ENCODE measurements at places on chromosomes 5 and 9.
A peak's percentile ranks its signal among the peaks of the same experiment; 100 is the strongest.

DNA sequence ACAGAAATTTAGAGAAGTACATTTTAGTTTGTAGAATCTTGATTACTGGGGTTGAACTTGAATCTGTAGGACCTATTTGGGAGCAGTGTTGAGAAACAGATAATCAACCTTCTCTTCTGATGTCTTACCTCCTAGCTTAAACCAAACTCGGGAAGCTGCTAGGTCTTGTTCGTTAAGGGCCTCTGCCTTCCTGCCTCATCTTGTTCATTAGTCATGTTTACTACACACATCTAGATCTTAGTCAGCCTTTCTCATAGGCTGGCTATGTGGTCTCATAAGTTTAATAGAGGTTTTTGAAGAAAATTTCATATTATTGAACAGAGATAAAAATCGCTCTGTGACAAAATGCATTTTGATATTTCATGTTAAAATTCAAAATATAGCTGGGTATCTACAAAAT, 331.0 kb upstream of the EDIL3 start:
- peak overlapping the region; percentile 24 for H3K27ac ChIP-seq
- H3K27me3 ChIP-seq: no peaks in the 10 kb centered on the region
- no peaks in the 10 kb centered on the region for H3K36me3 ChIP-seq

DNA sequence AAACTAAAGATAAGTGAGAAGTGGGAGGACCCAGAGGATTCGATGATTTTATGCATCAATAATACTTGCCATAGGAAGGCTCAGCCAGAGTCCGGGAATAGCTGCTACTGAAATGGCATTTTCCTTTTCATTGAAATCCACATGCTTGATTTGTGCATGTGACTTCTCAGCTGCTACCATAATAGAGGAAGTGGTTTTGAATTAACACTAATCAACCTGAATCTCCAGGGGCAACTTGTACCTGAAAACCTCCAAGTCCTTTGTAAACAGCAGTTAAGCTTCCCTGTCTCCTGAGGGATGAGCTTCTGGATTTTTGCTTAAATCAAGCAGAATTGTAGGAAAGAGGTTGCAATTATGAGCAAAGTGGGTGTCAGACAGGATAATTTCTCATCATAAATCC, 124.9 kb downstream of the PPP2R2B start:
- no peak overlapping the region for H3K27ac ChIP-seq
- H3K36me3 ChIP-seq: no peaks in the 10 kb centered on the region
- no peaks in the 10 kb centered on the region for H3K27me3 ChIP-seq
- H3K4me1 ChIP-seq: peaks cover 5% of the 10 kb centered on the region
- H3K4me3 ChIP-seq: no peak overlapping the region

GRCh38 chr5:178199581-178200434, 4.5 kb upstream of the HNRNPAB start:
- peak; percentile 61 for DNase-seq
- no peaks in the 10 kb centered on the region for H3K36me3 ChIP-seq
- no peak overlapping the region for H3K27ac ChIP-seq
- H3K4me1 ChIP-seq: peaks cover 11% of the 10 kb centered on the region

DNA sequence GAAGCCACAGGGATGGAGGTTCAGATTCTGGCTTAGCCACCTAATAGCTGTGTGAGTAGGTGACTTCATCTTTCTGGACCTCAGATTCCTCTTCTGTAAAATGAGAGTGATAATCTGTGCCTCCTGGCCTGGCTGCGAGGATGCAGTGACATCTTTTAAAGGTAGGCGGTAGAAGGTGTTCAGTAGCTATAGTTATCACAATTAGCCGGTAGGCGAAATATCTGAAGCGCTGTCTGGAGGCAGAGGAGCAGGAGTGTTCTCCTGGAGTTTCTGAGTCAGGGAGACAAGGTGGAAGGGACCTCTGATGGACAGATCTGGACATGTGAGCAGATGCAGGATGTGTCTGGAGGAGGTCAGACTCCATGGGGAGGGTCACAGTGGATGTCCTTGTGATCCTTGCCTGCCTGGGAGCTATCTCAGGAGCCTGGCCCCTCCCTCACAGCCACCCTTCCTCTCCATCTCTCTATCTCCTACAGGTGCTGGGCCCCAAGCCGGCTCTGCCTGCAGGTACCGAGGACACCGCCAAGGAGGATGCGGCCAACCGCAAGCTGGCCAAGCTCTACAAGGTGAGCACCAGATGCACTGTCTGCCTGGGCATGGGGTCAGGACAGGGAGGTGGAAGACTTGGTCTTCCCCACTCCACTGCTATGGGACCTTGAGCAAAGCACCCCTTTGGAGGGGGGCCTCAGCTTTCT, 45.6 kb downstream of the GSN start:
- H3K4me3 ChIP-seq: no peak overlapping the region
- no peaks in the 10 kb centered on the region for H3K27me3 ChIP-seq
- DNase-seq: no peak

GRCh38 chr5:176994460-176995121, 12.0 kb downstream of the UIMC1 start:
- no peak for DNase-seq
- H3K27me3 ChIP-seq: no peaks in the 10 kb centered on the region
- H3K4me1 ChIP-seq: peaks cover 13% of the 10 kb centered on the region
- H3K4me3 ChIP-seq: no peak overlapping the region
- H3K27ac ChIP-seq: peak overlapping the region; percentile 29

DNA sequence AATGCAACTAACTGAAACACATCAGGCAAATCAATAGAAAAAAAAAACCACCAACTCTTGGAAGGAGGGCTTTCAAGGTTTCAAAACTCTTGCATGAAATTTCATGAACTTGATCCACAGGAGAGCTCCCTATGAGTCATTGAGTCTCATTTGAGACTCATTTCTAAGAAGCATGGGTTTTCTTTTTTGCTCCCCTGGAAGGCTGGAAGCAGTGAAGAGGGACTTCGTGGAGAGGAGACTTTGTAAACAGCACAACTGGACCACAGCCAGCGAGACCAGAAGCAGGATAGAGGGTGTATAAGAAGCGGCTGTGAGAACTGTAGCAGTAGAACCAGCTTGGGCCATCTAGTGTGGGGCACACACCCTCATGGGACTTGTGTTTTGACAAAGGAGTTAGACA, 41.2 kb upstream of the RAPGEF1 start:
- H3K4me3 ChIP-seq: no peak overlapping the region
- H3K4me1 ChIP-seq: no peaks in the 10 kb centered on the region
- no peaks in the 10 kb centered on the region for H3K36me3 ChIP-seq

- H3K27me3 ChIP-seq: no peaks in the 10 kb centered on the region
- H3K4me1 ChIP-seq: no peaks in the 10 kb centered on the region
- no peak overlapping the region for H3K27ac ChIP-seq
- H3K36me3 ChIP-seq: no peaks in the 10 kb centered on the region
Observed at GRCh38 chr9:27310582-27310981, 13.6 kb upstream of the EQTN start.

DNA sequence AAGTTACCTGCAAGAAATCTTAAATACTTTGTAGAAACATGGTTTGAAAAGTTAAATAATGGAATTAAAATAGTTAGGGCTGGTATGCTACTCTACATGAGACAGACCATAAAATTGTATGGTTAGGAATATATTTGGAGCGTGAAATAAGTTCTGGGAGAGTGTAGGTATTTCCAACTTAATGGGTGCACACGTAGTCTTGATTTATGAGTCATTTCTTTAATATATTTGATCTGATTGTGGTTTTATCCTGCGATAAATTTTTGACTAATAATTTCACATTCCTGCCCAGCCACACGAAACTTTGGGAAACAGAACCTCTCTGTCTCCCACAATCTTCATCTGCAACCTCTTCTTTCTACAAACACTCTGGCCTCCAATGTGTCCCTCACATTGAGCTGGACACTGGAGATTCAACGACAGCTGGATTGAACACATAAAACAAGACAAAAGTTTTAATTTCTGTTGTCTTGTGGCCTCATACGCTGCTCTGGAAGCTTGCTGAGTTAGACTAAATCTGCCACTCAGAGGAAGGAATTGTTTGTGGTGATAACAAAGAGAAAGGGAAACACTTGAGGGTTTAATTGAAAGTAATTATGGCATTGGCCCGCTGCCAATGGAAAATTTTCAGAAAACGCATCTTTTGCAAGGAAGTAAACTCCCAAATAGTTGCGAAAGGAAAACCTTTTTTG, 201.8 kb upstream of the ZNF608 start:
- H3K36me3 ChIP-seq: no peaks in the 10 kb centered on the region
- H3K4me3 ChIP-seq: no peak overlapping the region
- no peaks in the 10 kb centered on the region for H3K27me3 ChIP-seq
- no peaks in the 10 kb centered on the region for H3K4me1 ChIP-seq

GRCh38 chr9:110126986-110127864, 80.7 kb downstream of the C9orf152 start:
- no peak for DNase-seq
- H3K27me3 ChIP-seq: no peaks in the 10 kb centered on the region
- H3K4me1 ChIP-seq: peaks cover 20% of the 10 kb centered on the region
- no peaks in the 10 kb centered on the region for H3K36me3 ChIP-seq
- H3K27ac ChIP-seq: no peak overlapping the region

GRCh38 chr9:92607773-92608172, 62.2 kb downstream of the IPPK start:
- H3K27ac ChIP-seq: no peak overlapping the region
- peaks cover 3% of the 10 kb centered on the region for H3K36me3 ChIP-seq
- H3K4me1 ChIP-seq: no peaks in the 10 kb centered on the region
- no peak for DNase-seq

GRCh38 chr5:35799753-35800152, 56.9 kb upstream of the IL7R start:
- no peak overlapping the region for H3K4me3 ChIP-seq
- no peaks in the 10 kb centered on the region for H3K4me1 ChIP-seq
- no peak for DNase-seq
- no peak overlapping the region for H3K27ac ChIP-seq
- H3K27me3 ChIP-seq: no peaks in the 10 kb centered on the region

- H3K36me3 ChIP-seq: no peaks in the 10 kb centered on the region
- no peaks in the 10 kb centered on the region for H3K27me3 ChIP-seq
- H3K27ac ChIP-seq: no peak overlapping the region
- DNase-seq: no peak
- H3K4me3 ChIP-seq: no peak overlapping the region
Observed at GRCh38 chr5:16306812-16307211, 127.2 kb upstream of the MARCHF11 start.

DNA sequence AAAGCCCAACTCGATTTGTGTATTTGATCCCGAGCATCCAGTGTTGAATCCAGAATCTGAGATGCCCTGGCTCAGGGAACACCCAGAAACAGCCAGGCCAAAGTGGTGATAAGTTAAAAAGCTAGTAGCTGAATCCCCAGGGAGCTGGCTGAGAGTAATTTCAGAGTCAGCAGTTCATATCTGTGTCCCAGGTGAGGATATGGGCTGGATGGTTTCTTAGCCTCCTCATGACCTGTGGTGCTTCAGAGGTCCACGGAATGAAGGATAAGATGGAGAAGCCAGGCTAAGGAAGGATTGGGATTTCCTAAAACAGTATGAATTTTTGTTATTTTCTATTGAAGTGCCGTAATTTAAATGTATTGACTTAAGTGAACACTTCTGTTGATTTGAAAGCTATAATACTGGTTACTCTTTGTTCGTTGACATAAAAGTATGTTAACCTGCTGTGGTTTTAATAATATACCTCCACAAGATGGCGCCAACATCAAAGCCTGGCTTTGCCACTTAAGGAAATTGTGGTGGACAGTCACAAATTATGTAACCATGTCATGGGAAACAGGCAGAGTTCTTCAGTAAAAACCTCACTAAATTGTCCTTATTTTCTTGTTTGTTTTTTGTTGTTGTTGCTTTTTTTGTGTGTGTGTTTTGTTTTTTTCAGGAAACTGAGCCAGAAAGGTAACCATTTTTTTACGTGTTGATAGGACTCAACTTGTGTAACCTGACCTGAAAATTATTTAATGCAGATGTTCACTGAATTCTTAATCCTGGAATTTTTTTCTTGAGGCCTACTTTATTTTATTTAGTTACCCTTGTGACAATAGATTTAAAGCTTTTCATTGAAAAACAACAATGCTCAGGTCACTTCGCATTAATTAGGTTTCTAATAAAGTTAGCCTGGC, 11.4 kb downstream of the MTAP start:
- H3K4me3 ChIP-seq: no peak overlapping the region
- H3K27ac ChIP-seq: peak overlapping the region; percentile 76
- no peak for DNase-seq
- H3K36me3 ChIP-seq: peaks cover 90% of the 10 kb centered on the region

DNA sequence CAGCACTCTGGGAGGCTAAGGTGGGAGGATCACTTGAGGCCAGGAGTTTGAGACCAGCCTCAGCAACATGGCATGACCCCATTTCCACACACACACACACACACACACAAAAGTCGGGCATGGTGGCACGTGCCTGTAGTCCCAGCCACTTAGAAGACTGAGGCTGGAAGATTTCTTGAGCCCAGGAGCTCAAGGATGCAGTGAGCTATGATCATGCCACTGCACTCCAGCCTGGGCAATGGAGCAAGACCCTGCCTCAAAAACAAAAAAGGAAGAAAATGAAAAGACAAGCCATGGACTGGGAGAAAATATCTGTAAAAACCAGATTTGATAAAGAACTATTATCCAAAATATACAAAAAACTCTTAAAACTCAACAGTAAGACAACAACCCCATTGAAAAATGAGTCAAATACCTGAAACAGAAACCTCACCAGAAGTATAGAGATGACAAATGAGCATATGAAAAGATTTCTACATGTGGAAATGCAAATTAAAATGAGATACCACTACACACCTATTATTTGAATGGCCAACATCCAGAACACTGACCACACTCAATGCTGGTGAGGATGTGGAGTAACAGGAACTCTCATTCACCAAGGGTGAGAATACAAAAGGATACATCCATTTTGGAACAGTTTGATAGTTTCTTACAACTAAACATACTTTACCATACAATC, 24.7 kb downstream of the DNAJA1 start:
- no peak overlapping the region for H3K27ac ChIP-seq
- DNase-seq: no peak
- H3K4me1 ChIP-seq: no peaks in the 10 kb centered on the region
- H3K27me3 ChIP-seq: no peaks in the 10 kb centered on the region
- H3K4me3 ChIP-seq: no peak overlapping the region

- no peaks in the 10 kb centered on the region for H3K27me3 ChIP-seq
- H3K4me1 ChIP-seq: peaks cover 11% of the 10 kb centered on the region
- H3K36me3 ChIP-seq: no peaks in the 10 kb centered on the region
Observed at GRCh38 chr9:94780516-94780950, 54.0 kb downstream of the AOPEP start.

DNA sequence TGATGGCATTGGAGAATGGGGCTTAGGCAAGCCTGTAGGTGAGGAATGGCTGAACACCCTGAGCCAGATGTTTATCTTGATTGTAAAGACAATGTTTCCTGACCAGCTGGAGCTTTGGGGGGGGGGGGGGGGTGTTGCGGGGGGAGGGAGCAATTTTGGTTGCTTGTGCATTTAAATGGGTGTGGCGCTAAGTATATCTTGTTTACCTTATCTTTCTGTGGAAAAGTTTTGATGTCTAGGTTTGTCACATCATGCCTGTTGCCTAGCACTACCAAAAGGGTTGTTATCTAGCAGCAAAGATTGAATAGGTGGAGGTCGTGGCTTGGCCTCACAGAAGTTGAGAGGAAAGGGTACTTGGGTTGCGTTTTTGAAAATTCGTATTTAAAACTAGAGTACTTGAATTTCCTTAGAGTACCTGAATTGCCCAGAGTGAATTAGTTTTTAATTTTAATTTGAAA, 1.3 kb downstream of the SMAD5 start:
- peaks cover 4% of the 10 kb centered on the region for H3K36me3 ChIP-seq
- H3K27ac ChIP-seq: peak overlapping the region; percentile 84
- no peaks in the 10 kb centered on the region for H3K27me3 ChIP-seq
- H3K4me3 ChIP-seq: peak overlapping the region; percentile 91
- no peak for DNase-seq

- H3K4me1 ChIP-seq: peaks cover 8% of the 10 kb centered on the region
- DNase-seq: no peak
- no peaks in the 10 kb centered on the region for H3K27me3 ChIP-seq
- H3K36me3 ChIP-seq: no peaks in the 10 kb centered on the region
- H3K27ac ChIP-seq: no peak overlapping the region
- H3K4me3 ChIP-seq: no peak overlapping the region
Observed at GRCh38 chr5:17878541-17878940, 244.3 kb downstream of the TAF11L14 start.

All from RWPE2 (cell line).